ENCODE measurements at places on chromosomes 1 and 21.

DNA sequence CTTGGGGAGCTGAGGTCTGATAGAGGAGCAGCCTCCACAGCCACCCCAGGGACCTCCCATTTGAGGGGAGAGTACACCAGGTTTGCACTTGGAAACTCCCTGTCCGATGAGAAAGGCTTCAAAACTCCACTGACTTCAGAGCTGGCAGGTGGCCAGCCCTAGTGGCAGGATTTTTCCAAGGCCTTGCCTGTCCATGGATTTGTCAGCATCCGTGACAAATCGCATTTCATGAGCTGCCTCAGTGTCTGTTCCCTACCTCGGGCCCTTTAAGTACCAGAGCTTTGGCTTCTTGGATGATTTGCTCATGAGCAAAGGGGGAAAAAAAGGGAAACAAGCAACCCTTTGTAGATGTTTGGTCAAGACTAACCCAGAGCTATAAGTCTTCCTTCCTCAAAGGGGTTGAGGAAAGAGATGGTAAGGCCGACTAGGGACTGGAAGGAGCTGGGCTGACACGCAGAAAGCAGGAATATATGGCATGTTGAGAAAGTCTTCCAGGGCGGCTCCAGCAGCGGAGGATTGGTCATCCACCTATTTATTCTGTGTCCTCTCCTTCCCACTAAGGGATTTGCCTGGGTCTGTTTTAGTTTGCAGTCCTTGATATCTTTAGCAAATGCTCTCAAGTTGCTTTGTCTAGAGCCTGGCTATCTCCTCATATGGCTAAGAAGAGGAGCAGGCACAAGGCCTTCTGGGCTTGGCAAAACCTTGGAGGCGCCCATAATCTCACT, 2.7 kb upstream of the HSPG2 start:
- no peak for DNase-seq

GRCh38 chr1:3891329-3891865, 8.7 kb downstream of the C1orf174 start:
- DNase-seq, result no peak

DNA sequence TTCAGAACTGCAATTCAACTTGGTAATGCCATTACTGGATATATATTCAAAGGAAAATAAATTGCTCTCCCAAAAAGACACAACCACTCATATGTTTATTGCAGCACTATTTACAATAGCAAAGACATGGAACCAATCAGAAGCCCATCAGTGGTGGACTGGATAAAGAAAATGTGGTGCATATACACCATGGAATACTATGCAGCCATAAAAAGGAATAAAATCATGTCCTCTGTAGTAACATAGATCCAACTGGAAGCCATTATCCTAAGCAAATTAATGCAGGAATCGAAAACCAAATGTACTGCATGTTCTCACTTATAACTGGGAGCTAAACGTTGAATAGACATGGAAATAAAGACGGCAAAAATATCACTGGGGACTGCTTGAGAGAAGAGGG, 117.0 kb downstream of the MAP3K21 start:
- no peak for DNase-seq

DNA sequence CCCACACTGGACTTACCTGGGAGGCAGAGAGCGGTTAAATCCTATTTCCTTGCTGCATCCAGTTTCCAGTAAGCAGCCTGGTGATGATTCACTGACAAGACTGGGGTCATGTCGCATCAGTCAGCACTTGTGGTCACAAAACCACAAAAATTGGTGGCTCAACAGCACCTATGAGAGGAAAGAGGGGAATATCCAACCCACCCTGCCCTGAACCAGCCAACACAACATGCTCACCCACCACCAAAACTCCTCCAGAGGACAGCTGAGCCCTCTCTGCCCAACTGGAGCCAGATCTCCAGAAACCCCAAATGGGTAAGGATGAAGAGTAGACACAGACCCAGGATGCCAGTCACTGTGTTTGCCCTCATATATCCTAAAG, 64.0 kb downstream of the CD46 start:
- DNase-seq, result no peak

GRCh38 chr1:67052741-67053534, 1.0 kb downstream of the SLC35D1 start:
- DNase-seq, result peak; percentile 30

GRCh38 chr1:189921613-189922012, 556.1 kb downstream of the BRINP3 start:
- no peak for DNase-seq

- peak; percentile 52 for DNase-seq
These were observed 14.8 kb upstream of the ZNF669 start for GRCh38 chr1:247118946-247119446.

All from stimulated activated CD4-positive, alpha-beta T cell treated with anti-CD3 and anti-CD28 coated beads, Interleukin-2, amount 100 ng/mL, for 24 hours (primary cell).